ENCODE measurements at places on chromosomes 7 and 10.

GRCh38 chr7:4758791-4759190, 16.6 kb upstream of the AP5Z1 start:
- no peaks in the 10 kb centered on the region for H3K4me1 ChIP-seq
- peaks cover 7% of the 10 kb centered on the region for H3K36me3 ChIP-seq

DNA sequence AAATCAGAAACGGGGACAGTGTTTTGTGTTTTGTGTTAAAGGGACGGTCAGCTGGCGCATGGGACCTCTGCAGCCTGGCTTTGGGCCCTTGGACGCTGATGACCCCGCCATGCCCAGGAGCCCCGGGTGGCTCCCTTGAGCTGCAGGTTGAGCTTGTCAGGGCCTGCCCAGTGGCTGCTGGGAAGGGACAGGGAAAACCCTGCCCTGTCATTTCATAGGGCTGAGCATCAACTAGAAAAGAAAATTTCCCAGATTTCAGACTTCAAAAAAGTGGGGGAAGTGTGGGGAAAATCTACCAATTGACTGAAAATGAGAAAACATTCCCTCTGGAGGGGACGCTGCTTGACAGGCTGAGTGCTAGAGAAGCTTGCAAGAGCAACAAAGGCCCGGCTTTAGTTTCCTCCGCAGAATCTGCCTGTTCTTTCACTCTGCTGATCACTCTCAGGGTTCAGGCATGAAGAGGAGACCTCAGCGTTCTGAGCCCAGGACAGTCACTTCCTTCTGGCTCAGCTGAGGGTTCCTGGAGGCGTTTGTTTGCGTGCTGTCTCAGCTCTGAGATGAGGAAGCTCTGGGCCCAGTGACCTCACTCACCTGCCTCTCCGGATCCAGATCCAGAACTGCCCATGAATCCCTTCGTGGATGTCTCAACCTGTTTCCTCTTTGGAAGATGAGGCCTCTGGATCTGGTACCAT, 18.6 kb upstream of the DNAJB6 start:
- H3K27ac ChIP-seq: peak overlapping the region; percentile 76
- no peak overlapping the region for H3K4me3 ChIP-seq
- peak; percentile 76 for DNase-seq
- H3K36me3 ChIP-seq: no peaks in the 10 kb centered on the region
- no peaks in the 10 kb centered on the region for H3K27me3 ChIP-seq
- H3K4me1 ChIP-seq: peaks cover 10% of the 10 kb centered on the region

DNA sequence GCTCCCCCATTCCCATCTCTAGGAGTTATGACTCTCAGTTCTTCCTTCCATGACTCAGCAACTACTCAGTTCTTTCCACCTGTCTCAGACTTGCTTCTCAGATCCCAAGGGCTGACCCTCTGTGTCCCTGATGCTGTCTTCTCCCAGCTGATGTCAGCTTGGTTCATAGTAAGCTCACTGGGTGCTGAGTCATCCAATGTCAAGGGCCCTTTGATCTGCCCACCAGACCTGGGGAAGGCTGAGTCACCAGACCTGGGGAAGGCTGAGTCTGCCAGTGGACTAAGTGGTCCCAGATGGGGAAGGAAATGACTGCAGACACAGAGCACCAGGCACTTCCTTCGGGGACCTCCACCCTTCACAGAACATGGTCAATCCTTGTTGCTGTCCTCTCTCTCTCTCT, 76.1 kb upstream of the ZEB1 start:
- no peaks in the 10 kb centered on the region for H3K36me3 ChIP-seq
- DNase-seq: peak; percentile 79
- H3K4me3 ChIP-seq: no peak overlapping the region
- H3K4me1 ChIP-seq: peaks cover 15% of the 10 kb centered on the region
- H3K27ac ChIP-seq: peak overlapping the region; percentile 59

DNA sequence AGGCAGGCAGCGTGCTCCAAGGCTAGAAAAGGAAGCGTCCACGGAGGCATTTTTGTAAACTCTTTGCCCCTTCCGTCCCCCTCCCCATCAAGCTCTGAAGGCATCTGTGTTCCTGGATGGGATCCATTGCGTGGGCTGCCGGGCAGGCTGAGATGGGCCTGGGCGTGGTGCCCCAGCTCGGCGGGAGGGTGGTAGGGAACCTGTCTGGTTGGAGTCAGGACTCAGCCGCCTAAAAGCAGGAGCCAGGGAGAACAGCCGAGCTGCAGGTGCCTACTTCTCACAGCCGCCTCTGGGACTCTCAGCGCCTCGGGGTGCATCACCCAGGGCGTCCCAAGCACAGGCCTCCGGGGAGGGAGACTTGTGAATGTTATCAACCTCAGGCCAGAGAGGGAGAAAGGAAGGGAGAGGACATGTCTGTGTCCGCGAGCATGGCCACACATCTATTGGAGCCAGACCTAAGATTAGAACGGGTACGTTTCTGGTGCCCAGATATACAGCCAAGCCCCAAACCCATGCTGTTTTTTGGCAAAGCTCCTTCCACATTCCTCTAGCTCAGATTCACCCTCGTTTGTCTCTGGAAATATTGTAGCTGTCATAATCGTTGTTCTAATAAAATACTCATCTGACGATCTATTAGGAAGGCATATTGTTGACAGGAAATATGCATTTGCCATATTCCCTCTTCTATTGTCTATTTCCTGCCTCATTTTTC, 48.6 kb upstream of the CTBP2 start:
- H3K4me3 ChIP-seq: no peak overlapping the region
- H3K36me3 ChIP-seq: no peaks in the 10 kb centered on the region
- no peak for DNase-seq
- H3K4me1 ChIP-seq: no peaks in the 10 kb centered on the region
- H3K27ac ChIP-seq: no peak overlapping the region

DNA sequence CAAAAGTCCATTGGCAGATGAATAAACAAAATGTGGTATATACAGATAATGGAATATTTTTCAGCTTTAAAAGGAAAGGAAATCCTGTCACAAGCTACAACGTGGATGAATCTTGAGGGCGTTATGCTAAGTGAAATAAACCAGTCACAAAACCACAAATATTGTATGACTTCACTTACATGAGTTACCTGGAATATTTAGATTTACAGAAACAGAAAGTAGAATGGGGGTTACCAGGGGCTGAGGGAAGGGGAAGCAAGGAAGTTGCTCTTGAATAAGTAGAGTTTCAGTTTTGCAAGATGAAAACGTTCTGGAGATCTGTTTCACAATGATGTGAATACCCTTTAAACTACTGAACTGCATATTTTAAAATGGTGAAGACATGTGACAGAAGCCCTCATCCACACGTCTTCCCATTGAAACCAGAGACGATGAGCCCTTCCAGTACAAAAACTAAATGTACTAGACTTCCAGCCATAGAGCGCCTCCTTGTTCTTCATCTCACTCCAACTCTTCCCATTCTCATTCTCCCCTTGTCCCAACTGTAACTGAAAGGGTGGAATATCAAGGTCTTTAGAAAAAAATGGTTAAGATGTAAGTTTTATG, 62.4 kb downstream of the MICU1 start:
- H3K27me3 ChIP-seq: no peaks in the 10 kb centered on the region
- H3K4me3 ChIP-seq: no peak overlapping the region
- peaks cover 16% of the 10 kb centered on the region for H3K4me1 ChIP-seq
- H3K27ac ChIP-seq: no peak overlapping the region
- no peak for DNase-seq
- H3K36me3 ChIP-seq: no peaks in the 10 kb centered on the region

GRCh38 chr7:133071506-133071905, 10.4 kb downstream of the CHCHD3 start:
- H3K4me1 ChIP-seq: no peaks in the 10 kb centered on the region
- no peak overlapping the region for H3K27ac ChIP-seq
- no peak for DNase-seq

- H3K27ac ChIP-seq: no peak overlapping the region
- peaks cover 37% of the 10 kb centered on the region for H3K27me3 ChIP-seq
- no peaks in the 10 kb centered on the region for H3K4me1 ChIP-seq
- no peaks in the 10 kb centered on the region for H3K36me3 ChIP-seq
Observed at GRCh38 chr7:25765110-25765655, 386.8 kb upstream of the NFE2L3 start.

DNA sequence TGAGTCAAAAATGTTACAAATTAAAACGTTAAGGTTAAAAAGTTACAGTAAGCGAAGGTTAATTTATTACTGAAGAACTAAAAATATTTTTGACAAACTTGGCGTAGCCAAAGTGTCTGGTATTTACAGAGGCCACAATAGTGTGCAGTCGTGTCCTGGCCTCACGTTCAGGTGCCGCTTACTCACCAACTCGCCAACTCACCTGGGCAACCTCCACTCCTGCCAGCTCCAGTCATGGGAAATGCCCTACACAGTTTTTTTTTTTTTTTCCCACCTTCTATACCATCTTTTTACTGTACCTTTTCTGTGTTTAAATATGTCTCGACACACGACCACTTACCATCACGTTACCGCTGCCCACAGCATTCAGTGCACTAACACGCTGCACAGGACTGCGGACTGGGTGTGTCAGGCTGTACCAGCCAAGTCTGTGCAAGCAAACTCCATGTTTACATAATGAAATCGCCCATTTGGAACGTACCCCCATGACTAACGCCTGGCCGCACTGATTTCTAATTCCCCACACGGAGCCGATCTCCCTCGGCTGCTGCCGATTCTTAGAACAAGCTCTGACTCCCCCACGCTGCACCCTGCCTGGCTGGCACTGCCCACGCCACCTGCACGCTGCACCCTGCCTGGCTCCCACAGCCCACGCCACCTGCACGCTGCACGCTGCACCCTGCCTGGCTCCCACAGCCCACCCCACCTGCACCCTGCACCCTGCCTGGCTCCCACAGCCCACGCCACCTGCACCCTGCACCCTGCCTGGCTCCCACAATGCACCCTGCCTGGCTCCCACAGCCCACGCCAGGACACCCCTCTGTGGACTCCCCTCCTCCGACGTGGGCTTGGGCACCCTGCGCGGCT, 203.1 kb downstream of the ZMYND11 start:
- H3K4me3 ChIP-seq: peak overlapping the region; percentile 54
- peaks cover 40% of the 10 kb centered on the region for H3K4me1 ChIP-seq
- DNase-seq: peak; percentile 80

- H3K27ac ChIP-seq: no peak overlapping the region
- no peak overlapping the region for H3K4me3 ChIP-seq
- DNase-seq: no peak
- H3K36me3 ChIP-seq: no peaks in the 10 kb centered on the region
Observed at GRCh38 chr10:129334266-129334665, 132.8 kb upstream of the MGMT start.

DNA sequence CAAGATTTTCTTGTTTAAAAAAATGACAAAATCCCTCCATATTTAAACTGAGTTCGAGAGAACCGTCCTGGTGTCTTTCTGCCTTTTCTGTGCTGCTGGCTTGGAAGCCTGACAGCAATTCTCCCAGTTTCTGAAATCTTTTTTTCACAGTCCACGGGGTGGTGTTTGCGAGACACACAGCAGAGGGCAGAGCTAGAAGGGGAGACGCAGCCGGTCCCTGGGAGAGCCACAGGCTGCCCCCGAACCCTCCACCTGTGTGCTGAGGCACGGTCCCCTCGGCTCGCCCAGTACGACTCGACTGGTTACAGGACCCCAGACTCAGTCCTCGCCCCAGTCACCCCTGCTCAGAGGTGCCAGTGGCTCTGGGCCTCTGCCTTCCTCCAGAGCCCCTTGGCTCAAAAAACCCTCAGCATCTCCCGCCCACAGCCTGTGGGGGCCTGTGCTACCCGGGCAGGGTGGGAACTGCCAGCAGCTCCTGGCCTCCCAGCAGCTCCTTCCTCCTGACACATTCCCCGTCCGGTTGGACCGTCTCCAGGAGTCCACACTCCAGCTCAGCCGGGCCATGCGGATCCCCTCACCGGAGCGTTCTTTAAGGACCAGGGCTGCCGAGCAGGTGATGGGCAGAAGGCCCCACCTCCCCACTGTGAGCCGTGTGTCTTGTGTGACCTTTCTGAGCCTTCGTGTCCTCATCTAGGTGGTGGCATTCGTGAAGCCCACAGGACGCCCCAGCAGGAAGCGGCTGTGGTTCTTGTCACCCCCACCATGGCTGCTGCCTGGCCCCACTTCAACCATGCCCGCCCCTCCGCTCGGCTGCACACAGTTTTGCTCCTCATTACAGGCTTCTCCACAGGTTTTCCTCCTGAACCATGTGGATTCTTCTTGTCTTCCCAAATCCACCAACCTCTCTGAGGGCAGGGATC, 52.3 kb upstream of the EN2 start:
- H3K36me3 ChIP-seq: no peaks in the 10 kb centered on the region
- no peak overlapping the region for H3K4me3 ChIP-seq
- DNase-seq: peak; percentile 9
- H3K27me3 ChIP-seq: peaks cover 48% of the 10 kb centered on the region
- no peak overlapping the region for H3K27ac ChIP-seq

DNA sequence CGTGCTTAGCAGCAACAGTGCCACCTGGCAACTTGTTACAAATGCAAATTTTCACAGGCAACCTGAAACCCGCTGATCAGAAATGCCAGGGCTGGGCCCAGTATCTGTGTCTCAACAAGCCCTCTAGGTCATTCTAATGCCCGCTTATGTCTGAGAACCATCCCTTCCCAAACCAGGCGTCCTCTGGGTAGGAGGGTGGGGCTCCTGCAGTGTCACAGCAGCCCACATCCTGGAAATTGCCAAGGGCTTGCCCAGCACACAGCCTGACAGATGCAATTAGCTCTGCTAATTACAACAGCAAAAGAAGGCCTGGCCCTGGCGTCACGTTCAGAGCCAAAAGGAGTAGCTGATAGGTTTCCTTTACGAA, 15.9 kb downstream of the ITPRIP start:
- H3K4me3 ChIP-seq: no peak overlapping the region
- no peaks in the 10 kb centered on the region for H3K36me3 ChIP-seq
- H3K27me3 ChIP-seq: no peaks in the 10 kb centered on the region

- H3K4me1 ChIP-seq: no peaks in the 10 kb centered on the region
- H3K27me3 ChIP-seq: no peaks in the 10 kb centered on the region
- H3K36me3 ChIP-seq: peaks cover 28% of the 10 kb centered on the region
- H3K27ac ChIP-seq: no peak overlapping the region
Observed at GRCh38 chr7:2193575-2194305, 39.0 kb downstream of the MAD1L1 start.

DNA sequence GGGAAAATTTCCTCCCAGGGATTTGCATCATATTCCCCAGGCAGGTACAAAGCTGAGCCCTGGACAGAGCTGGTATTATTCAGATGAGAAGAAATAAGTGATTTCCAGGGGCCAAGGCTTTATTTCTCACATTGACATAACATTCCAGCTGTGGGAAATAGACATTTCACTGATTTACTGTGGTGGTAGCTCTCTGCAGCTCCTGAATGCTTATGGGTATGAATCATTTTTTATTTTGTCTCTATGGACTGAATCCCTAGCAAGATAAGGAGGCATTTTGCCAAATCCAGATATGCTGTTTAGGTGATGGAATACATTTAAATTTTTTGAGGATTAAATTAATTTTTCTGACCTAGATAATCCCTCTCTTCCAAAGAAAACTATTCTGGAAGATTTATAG, 97.9 kb downstream of the MTPN start:
- H3K36me3 ChIP-seq: no peaks in the 10 kb centered on the region
- H3K27ac ChIP-seq: no peak overlapping the region
- H3K4me3 ChIP-seq: no peak overlapping the region
- peak; percentile 40 for DNase-seq
- peaks cover 27% of the 10 kb centered on the region for H3K4me1 ChIP-seq
- no peaks in the 10 kb centered on the region for H3K27me3 ChIP-seq

DNA sequence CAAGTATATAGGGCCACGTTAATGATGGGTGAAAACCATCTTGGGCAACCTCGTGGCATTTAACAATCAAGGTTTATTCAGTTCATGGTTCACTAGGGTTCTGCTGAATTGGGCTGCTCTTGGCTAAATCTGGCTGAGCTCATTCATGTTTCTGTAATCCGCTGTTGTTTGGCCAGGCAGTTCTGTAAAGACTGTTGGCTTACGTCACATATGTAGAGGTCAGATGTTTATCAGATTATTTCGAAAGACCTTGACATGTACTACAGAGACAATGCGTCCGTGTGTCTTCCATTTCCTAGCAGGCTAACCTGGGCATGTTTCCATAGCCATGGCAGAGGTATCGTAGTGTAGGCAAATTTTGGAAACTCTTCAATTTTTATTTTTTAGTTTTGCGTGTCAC, 190.0 kb upstream of the ZWINT start:
- no peak overlapping the region for H3K4me3 ChIP-seq
- H3K27me3 ChIP-seq: no peaks in the 10 kb centered on the region
- H3K27ac ChIP-seq: no peak overlapping the region
- H3K4me1 ChIP-seq: no peaks in the 10 kb centered on the region
